AG09319 (cell line): ENCODE measurements at places on chromosomes 16 and 17.
A peak's percentile ranks its signal among the peaks of the same experiment; 100 is the strongest.

DNA sequence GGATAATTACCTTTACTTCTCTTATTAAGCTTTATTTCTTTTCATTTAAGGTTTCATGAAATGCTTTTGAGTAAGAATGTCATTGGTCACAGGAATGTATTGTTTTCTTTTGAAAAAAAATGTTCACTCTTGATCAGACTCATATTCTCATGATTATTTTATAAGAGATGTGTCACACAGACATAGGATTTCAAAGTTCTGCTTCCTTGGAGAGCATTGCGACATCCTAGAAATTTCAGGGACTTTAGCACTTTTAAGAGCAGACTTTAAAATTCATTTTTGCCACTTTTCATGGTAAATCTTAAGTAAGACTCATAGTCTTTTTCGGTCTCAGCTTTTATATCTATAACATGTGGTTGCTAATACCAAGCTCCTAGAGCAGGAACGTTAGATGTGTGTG, 314.7 kb downstream of the CDH8 start:
- no peak for DNase-seq

GRCh38 chr17:64982139-64982915, 63.0 kb upstream of the LRRC37A3 start:
- no peak for DNase-seq

GRCh38 chr17:78423961-78424675, 45.7 kb downstream of the PGS1 start:
- DNase-seq = no peak

GRCh38 chr16:89584768-89585549, 9.4 kb downstream of the CPNE7 start:
- no peak for DNase-seq

DNA sequence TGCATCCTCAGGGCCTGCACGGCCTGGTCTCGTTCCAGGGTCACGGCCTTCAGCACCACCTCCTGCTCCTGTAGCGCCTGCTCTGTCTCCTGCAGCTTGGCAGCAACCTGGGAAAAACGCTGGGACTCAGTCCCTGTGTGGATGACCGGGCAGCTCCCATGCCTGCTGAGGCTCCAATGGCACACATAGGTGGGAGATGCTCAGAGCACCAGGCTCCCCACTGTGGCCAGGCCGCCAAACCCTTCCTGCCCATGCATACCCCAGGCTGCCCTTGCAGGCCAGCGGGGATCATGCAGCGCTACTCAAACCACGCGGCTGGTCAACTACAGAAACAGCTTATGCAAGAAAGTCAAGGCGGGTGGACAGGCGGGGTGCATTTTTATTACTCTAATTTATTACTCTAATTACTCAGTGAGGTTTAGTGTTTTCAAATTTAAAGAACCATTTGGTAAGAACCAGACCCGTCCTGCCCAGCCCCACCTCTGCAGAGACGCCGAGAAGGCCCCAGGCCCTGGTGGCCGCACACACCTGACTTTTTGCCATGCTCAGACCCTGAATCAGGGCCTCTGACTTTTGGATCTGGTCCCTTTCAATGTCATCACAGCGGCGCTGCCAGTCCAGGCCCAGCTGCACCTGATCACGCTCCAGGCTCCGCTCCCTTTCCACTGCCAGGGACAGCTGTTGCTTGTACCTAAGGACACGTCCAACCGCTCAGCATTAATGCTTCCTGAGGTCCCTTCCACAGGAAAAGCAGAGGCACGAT, 34.0 kb downstream of the CCDC57 start:
- DNase-seq = no peak

GRCh38 chr16:88914750-88915368, 48.4 kb upstream of the PABPN1L start:
- peak; percentile 53 for DNase-seq

- no peak for DNase-seq
Observed at GRCh38 chr16:52182840-52183239, 364.1 kb downstream of the TOX3 start.

DNA sequence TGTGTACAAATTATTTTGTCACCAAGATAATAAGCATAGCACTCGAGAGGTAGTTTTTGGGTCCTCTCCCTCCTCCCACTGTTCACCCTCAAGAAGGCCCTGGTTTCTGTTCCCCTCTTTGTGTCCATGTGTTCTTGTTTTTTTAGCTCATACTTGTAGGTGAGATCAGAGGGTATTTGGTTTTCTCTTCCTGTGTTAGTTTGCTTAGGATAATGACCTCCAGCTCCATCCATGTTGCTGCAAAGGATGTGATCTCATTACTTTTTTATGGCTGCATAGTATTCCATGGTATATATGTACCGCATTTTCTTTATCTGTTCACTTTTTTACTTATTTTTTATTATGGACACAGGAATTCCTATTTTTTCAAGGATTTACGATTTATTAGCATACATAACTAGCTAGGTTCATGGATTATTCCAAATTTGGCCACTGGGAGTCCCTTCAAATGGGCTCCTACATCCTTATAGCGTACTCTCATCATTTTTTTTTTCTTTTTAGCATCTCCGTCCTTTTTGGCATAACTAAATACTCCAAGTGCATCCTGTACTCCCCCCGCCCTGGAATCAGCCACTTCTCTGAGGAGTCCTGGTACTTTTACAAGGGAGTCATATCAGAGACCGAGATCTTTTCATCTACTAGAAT, 7.3 kb downstream of the TADA2A start:
- no peak for DNase-seq

GRCh38 chr16:30473231-30474073, 910 bp downstream of the ITGAL start:
- no peak for DNase-seq

DNA sequence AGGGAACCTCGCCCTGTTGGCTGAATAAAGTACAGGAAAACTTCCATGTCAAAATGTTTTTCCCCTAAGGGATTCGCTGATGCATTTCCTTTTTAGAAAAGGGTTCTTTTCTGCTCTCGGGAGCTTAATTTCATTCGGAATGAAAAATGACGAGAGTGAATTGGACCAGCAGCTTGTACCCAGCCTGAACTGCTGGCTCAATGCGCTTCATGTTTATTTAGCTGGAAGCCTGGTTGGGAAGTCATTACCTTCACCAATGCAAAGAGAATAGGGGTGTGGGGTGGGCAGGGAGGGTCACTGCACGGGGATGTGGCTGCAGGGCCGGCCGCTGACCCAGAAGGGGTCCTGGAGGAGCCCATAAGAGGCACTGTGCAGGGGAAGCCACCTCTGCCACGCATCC, 207.7 kb downstream of the ENGASE start:
- no peak for DNase-seq

GRCh38 chr17:3739422-3740124, 15.9 kb downstream of the HASPIN start:
- no peak for DNase-seq

- DNase-seq = no peak
Observed at GRCh38 chr17:38416840-38417209, 11.4 kb upstream of the ARHGAP23 start.

GRCh38 chr17:67151717-67152116, 93.3 kb downstream of the HELZ start:
- DNase-seq = no peak

GRCh38 chr17:32127158-32127897, 15.0 kb upstream of the RHOT1 start:
- DNase-seq = no peak

GRCh38 chr17:68580236-68580770, 20.9 kb downstream of the FAM20A start:
- DNase-seq = peak; percentile 81

DNA sequence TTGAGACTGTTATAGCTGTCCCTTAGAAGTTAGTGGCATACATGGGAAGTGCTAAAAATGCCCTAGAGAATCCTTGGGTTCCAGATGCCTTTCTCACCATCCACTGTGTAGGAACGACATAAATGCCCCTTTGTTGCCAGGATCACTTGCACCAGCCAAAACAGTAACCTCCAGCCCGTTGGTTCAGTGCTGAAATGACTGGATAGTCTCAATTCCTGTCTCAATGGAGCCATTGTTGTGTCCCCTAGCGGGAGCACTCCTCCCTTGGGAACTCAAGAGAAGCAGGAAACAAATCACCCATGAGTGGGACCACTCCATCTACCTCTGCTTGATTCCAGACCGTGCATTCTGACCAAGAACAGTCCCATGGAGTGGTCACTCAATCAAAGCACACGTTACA, 23.1 kb downstream of the MPHOSPH6 start:
- no peak for DNase-seq

GRCh38 chr16:65634833-65635232, 513.0 kb upstream of the CDH11 start:
- no peak for DNase-seq

GRCh38 chr16:78284957-78285434, 185.5 kb downstream of the WWOX start:
- DNase-seq = no peak

DNA sequence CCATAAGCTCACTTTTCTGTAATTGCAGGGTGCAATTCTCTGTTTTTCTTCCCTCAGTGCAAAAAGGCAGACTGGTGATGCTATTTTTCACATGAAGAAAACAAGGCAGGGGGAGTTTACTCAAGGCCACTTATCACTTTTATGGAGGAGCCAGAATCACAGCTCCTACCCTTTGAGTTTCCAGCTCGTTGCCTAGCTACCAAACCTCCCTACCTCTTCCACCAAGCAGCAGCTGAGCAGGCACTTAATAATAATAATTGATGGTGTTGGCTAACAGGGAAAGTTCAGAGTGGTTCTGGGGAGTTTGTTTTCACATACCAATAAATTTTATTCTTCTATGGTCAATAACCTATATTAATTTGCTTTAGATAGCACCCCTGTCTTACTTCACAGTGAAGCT, 31.9 kb upstream of the MPHOSPH6 start:
- no peak for DNase-seq

- no peak for DNase-seq
Observed at GRCh38 chr16:50288026-50288425, 21.7 kb downstream of the ADCY7 start.

GRCh38 chr17:50690887-50691549, 16.7 kb downstream of the ANKRD40 start:
- DNase-seq = no peak

DNA sequence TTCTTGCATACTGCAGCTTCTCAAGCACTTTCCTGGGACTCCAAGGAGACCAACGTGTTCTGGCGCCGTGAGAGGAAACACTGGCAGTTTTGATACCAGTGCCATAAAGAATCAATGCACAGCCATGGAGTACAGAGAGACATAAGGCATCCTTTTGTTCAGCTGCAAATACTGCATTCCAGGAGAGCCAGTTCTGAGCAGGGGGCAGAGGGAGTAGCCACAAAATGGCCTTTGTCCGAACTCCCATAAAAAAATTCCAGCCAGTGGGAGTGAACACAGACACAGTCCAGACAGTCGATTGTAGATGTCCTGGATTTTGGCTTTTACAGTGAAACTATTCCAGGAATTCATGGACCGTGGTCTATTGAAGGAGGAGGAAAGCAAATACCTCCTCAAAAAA, 36.2 kb upstream of the TEKT3 start:
- DNase-seq = no peak

- DNase-seq = no peak
Observed at GRCh38 chr16:15857724-15858560, 1.1 kb upstream of the MYH11 start.

GRCh38 chr16:89823087-89823823, 5.0 kb upstream of the SPIRE2 start:
- no peak for DNase-seq

DNA sequence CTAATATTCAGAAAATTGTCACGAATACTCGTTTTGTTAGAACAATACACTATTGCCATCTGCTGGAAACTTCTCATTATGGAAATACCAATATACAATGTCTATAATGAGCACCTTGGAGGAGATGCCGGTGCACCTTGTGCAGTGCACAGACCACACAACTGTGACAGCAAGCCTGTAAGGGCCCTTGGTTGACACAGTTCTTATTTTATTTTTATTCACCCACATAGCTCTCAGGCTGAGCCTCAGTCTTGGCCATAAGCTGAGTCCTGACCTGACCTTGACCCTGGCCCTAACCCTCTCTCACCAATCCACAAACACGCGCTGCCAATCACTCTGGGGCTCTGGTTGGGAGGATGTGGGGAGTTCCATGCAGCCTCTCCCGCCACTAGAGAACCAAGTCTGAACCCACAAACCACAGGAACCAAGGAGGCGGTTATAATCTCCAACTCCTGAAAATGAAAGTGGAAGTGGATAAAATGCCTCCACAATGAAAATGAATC, 7.6 kb downstream of the AIPL1 start:
- no peak for DNase-seq

DNA sequence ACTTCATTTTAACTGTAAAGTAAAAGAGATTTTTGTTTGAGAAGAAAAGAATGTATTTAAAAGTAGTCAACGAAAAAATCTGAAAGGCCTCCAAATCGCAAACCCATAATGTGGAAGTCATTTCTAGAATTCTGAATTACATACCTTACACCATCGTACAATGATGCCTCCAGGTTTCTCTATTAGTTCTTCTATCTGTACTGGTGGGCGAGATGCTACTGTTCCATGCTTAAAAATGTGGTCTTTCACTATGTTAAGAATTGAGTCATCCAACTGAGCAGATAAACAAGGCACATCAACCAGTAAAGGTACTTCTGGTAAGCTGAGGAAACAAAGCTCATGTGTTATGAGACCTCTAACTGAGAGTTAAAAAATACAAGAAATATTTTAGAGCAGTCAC, 28.5 kb downstream of the CRLF3 start:
- DNase-seq = no peak

DNA sequence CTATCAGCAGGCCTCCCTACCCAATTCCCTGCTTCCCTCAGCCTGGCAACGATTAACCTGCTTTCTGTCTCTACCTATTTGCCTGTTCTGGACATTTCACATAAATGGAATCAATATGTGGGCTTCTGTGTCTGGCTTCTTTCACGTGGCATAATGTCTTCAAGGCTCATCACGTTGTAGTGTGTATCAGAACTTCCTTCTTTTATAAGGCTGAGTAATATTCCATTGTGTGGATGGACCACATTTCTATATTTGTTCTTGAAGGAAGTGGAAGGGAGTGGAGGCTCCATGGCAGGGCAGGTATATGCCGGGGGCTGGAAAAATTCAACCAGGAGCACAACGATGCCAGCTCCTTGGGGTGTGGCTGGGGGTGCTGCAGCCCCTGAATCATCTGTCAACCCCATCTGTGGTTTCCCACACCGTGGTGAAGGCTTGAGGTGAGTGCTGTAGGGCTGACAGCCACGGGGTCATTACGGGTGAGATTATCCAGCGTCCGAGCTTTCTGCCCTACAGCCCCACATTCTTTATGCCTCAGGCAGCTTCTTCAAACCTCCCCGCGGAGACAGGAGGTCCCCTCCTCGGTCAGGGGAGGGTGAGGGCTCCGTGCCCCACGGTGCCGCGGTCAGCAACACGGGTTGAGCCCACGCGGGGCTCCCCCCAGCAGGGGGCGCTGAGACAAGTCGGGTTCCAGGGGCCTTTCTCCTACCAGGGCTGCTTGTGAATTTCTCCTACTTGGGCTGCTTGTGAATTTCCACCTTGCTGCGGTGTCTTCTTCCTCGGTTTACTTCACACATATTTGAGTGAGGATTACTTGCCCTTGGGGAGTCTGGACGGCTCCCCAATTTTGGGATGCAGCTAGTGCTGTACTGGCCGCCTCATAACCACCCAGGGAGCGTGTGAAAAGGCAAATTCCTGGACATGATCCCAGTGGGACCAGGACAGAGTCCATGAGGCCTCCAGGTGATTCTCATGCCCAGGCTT, 18.3 kb upstream of the WFIKKN2 start:
- DNase-seq = no peak

GRCh38 chr16:970386-970765, 408 bp downstream of the LMF1 start:
- no peak for DNase-seq
